Right ventricle myocardium superior (tissue), 1 donor: ENCODE measurements at places on chromosomes 1 and 21.

DNA sequence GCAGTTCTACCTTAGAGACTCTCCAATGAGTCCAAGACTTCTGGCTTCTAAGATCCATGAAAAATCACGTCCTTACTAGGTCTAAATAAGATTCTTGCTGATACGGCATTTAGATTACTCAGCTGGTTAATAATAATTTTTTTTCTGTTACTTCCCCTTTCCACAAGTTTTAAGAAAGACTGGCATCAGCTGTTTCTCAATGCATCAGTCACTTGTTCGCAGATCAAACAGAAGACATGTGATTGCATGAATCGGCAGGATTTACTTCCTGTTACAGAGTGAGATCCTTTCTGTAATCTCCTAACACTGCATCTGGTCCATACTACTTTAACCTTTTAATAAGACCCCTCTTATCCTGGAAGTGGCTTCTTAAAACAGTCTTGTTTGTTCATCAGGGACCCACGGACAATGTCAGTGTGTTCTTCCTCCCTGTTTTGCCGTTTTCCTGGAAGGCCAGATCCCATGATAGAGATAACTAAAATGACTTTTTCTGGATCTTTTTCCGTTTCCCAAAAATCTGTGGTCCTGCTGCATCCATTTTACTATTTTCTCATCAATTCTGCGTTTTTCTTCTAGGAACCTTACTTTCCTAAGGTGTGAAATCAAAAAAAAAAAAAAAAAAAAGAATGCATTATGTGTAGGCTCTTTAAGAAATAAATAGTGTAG, 6.1 kb downstream of the NPL start:
- DNase-seq, result no peak

- DNase-seq, result no peak
These were observed 128.4 kb upstream of the NGF start for GRCh38 chr1:115466433-115466832.

DNA sequence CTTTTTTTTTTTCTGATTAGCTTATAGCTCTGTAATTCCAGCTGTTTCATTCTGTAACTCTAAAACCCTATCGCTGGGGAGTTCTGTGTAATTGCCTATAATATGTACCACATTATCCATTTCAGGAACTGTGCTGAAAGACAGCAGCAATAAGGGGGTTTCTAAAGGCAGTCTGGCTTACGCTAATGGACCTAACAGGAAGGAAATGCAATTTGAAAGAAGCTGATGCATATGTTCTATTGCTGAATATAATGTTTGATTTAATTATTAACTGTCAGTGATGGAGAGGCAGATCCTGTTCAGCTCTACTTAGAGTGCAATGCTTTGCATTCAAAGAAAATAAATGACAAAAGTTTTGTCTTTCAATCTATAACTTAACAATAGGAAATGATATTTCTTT, 209.4 kb upstream of the SNX7 start:
- no peak for DNase-seq

GRCh38 chr1:240803151-240803550, 191.2 kb upstream of the GREM2 start:
- no peak for DNase-seq

- DNase-seq, result no peak
These were observed 81.6 kb upstream of the PPP2R5A start for GRCh38 chr1:212203630-212204029.

DNA sequence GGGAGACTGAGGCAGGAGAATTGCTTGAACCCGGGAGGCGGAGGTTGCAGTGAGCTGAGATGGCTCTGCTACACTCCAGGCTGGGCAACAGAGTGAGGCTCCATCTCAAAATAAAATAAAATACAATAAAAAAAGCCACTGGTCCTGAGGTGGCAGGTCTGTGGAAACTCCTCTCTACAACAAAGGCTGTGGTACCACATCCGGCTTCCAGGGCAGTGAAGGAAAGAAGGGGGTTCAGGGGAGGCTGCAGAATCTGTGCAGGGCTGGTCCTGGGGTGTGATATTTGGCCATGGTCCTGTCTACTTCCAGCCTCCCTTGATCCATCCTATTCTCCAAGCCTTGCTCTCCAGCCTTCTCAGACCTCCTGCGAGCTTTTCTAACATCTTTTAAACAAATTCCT, 731 bp upstream of the ZNF683 start:
- DNase-seq, result no peak

DNA sequence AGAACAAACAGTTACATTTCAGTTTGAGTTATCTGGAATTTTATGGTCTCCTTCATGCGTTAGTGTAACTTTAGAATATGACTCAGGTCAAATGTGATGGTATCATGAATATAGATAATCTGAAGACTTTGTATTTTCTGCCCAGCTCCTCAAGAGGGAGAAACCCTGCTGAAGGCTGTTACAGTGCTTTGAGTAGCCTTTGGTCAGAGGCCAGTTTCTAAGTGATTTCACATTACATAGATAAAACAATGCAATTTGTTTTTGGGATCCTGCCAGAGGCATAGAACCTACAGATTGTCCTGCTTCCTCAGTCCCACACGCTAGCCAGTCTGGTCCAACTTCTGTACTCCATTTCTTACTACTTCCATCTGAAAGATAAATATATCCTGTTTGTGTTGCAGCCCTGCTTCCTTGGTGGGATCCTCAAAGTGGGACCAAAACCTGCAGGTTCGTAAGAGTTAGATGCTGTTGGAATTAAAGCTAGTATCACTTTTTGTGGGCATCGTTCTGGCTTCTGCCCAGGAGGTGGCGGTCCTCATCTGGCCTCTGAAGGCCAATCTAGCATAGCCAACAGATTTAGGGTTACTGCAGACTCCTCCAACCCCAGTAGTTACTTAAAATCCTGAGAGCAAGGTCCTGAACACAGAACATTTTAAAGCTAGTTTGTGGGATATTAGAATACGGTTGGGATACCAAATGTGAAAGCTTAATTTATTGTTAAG, 645.8 kb upstream of the USP24 start:
- no peak for DNase-seq

DNA sequence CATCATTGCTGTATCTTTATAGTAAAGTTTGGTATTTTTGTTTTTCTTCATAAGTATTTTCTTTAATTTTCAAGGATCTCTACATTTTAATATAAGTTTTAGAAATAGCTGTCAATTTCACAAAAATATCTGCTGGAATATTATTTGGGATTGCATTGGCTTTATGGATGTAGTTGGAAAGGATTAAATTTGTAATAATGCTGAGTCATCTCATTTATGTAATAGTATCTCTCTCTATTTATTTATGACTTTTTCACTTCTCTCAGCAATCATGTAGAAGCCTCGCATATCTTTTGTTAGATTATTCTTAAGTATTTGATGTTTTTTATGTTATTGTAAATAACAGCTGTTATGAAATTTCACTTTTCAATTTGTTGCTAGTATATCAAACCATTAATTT, 223.1 kb upstream of the POGK start:
- no peak for DNase-seq

- DNase-seq, result no peak
These were observed 320.9 kb downstream of the ASTN1 start for GRCh38 chr1:176843352-176844297.

GRCh38 chr1:191592039-191592438, 566.2 kb upstream of the RGS18 start:
- DNase-seq, result no peak

DNA sequence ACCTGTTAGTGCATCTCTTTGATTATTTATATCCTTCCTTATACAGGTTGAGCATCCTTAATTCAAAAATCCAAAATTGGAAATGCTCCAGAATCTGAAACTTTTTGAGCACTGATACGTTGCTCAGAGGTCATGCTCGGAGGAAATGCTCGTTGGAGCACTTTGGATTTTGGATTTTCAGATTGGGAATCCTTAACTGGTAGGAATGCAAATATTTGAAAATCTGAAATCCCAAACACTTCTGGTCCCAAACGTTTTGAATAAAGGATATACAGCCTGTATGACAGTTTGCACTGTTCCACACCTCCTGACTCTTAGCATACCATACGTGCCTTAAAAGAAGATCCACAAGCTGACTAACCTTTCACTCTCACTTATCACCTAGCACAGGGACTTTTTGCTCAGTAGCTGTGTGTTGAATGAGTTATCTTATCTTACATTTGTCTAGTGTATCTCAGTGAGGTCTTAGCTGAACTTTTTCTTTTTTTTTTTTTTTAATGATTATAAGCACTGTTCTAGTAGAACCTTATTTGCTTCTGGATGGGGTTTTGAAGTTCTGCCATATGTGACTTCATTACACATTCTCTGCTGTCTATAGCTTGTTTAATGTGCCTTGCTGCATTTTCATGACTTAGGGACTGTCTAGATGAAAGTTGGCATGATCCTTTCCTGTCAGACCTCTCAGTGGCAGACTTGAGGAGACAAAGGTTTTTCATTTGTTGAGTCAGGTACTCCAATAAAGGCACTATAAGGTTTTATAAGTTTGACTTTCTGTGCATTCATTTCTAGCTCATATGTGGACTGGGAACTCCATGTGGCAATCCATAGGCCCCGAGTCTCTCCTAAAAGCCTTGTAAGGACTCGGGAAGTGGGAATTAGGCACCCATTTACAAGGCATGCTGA, 21.6 kb downstream of the PTGFRN start:
- DNase-seq, result no peak

DNA sequence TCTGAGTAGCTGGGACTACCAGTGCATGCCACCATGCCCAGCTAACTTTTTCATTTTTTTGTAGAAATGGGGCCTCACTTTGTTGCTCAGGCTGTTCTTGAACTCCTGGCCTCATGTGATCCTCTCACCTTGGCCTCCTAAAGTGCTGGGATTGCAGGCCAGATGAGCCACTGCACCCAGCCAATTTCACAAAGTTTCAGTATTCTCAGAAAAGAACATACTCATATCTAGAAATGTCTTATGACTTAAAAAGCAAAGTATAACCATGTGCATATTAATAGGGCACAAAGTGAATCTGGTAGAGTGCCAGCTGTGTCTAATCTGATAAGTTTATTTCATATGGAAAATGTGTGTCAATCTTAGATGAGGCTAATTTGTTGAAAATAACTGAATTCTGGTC, 87.5 kb upstream of the CACYBP start:
- DNase-seq, result no peak

DNA sequence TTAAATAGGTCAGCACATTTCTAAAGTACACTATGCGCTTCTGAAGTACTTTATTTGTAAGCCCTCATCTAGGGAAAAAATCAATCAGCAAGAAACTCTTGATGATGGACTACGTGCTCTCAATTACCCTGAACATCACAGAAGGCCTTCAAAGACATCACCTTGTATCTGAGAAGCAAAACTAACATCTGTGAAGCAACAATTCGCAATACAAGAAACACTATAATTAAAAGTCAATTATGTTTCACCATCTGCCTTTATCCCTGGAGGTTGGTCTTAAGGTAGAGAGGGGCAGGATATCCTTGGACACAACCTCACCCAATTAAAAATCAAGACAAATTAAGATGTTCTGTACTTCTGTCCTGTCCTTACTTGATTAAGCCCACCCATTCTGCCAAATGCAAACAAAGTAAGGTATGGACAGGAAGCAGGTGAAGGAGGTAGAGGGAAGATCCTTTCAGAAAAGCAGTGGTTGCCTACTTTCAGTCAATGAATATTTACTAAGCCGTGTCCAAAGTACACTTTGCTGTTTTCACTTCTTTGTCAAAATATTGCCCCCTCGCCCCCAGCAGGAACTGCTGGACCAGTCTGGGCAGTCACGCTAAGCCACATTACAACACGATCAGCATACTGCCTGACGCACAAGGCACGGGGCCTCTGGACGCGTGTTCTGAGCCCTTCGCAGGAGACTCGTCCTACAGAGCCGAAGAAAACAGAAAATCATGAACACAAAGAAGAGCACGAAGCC, 887 bp downstream of the SLC19A2 start:
- peak; percentile 61 for DNase-seq

- DNase-seq, result no peak
These were observed 138.0 kb upstream of the DNAH14 start for GRCh38 chr1:224791362-224791941.

DNA sequence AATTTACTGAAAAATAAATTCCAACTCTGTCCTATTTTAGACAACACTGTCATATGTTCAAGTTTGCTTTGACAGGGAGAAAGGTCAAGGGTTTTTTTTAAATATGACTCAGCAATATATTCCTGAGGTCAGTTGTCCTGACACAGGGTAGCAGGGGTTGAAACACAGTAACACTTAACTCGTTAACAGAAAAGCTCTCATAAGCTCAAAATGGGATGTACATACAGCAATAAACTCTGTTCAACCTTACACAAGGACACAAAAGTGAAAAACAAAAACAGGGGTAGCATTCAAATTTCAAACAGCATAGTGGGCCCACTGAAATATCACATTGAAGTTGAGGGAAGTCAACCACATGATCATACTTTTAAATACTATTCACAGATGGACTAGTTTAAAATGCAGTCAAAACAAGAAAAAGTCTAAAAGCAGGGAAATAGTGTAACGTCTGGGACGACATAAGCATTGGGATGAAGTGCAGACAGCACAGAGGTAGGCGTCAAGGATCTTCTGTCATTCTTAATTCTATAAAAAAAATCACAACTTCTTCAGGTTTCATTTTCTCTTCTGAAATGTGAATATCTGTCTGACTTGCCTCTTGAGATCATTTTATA, 89.9 kb downstream of the SLC44A5 start:
- no peak for DNase-seq

GRCh38 chr1:72547412-72547811, 265.1 kb upstream of the NEGR1 start:
- DNase-seq, result no peak

DNA sequence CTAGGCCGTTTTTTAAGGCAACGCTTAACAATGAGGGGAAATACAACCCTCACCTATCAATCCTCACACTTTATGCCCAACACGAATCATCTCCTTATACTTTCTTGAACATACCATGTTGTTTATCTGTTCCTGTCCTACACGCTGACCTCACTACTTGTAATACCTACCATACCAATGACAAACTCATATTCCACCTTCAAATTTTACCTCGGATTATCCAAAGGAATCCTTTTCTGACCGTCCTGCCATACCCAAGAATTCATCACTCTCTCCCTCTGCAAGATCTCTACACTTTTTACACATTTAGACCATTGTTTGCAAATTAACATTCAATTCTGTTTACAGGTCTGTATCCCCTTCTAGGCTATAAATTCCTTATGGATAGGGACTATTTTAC, 64.4 kb upstream of the GUCA2A start:
- no peak for DNase-seq

- DNase-seq, result peak; percentile 91
These were observed 27.8 kb downstream of the ECE1 start for GRCh38 chr1:21262293-21263051.

DNA sequence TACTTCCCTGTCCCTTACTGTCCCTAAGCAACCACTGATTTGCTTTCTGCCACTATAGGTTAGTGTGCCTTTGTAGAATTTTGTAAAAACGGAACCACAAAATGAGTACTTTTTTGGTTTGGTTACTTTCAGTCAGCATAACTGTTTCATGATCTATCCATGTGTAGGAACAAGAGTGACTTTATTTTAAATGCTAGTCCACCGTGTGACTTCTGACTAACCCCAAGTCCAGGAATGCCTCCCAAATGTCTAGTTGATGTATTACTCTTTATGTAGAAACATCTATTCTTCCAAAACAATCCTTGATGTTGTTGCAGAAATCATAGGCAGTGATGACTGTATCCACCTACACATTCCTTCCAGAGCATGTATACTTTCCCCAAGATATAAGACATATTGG, 21.3 kb downstream of the ATPAF1 start:
- no peak for DNase-seq
